Activated T-helper 1 cell treated with anti-CD3 and anti-CD28 coated beads, Interleukin-12 subunit alpha, Interleukin-12 subunit beta, Interleukin-2, Interleukin-4 antibody, amounts not matched to agents 30 ng/mL and 10 ng/mL and 1 ng/mL, durations not matched to agents 14 hours and 24 hours and 36 hours (primary cell): ENCODE measurements at places on chromosomes 7 and 10. TPM values are rescaled to one million over a fixed set of nuclear protein-coding genes. Genes with fewer than 3 reads are reported as not detected.
A peak's percentile ranks its signal among the peaks of the same experiment; 100 is the strongest.

Gene SPDYE2
- not detected in 2 replicates for total RNA-seq

Gene OR6V1
- total RNA-seq = not detected in 2 replicates

Gene ZNF853
- total RNA-seq = 0.41 and 0.42 TPM in 2 replicates

Gene ABCB4
- not detected in 2 replicates for total RNA-seq

Gene TWNK
- 41.1 and 42.3 TPM in 2 replicates for total RNA-seq

Gene GPR141
- total RNA-seq = not detected in 2 replicates

Gene BAMBI
- 0.23 and 0.81 TPM in 2 replicates for total RNA-seq

Gene LMOD2
- not detected in 2 replicates for total RNA-seq

Gene RPEL1
- total RNA-seq = not detected in 2 replicates

DNA sequence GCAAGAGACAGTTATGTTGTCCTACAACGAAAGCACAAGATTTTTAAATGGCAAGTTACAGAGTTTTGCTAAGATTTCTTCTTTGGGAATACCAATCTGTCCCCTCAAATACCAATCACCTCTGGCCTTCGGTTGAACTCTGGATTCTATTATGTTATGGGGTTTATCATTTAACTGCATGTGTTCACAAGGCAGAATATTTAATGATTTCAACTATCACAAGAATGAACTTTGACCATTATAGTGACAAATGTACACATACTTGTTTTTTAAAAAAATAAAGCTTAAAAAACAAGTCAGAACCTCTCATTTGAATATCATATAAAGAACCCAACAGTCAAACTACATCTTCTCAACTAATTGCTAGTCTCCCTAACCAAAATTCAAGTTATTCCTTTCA, 11.3 kb downstream of the OAT start:
- no peak for DNase-seq
- peaks cover 18% of the 10 kb centered on the region for H3K36me3 ChIP-seq
- no peak overlapping the region for H3K27ac ChIP-seq
- H3K27me3 ChIP-seq = no peaks in the 10 kb centered on the region
- no peak overlapping the region for H3K4me3 ChIP-seq

- peaks cover 19% of the 10 kb centered on the region for H3K4me1 ChIP-seq
- H3K36me3 ChIP-seq = peaks cover 1% of the 10 kb centered on the region
- no peak overlapping the region for H3K27ac ChIP-seq
- peaks cover 23% of the 10 kb centered on the region for H3K27me3 ChIP-seq
Observed at GRCh38 chr7:21538936-21539495, 3.8 kb upstream of the DNAH11 start.

DNA sequence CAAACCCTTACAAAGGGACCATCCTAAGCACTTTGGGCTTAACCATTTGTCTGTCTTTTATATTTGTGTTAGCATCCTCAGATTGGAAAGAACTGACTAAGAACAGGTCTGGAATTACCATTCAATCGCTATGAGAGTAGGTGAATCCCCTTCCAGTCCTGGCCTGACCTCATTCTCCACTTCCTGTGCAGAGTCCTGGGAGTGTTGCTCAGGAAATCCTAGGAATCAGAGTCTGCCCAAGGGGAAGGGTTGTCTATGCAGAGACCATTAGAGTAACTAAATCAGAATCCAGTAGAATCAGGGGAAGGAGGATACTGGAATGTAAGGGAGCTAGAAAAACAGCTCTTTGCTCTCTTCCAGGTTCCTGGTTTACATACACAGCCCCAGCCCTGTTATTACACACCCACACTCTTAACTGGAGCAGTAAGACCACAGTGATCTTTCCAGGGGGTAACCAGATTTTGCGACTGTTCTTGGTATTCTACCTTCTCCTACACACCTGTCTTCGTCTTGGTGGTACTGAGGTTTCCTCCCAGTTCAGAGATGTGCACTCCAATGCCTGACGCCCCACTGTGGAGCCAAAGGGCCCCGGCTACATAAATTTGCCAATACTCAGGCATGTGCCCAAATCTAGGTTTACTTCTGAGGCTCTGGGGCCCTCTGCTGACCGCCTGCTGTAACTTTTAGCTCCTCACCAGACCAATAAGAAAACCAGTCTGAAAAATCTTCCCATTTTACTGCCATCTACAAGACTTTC, 103.7 kb downstream of the RNF216 start:
- no peak overlapping the region for H3K4me3 ChIP-seq
- no peak for DNase-seq
- H3K27me3 ChIP-seq = no peaks in the 10 kb centered on the region
- H3K27ac ChIP-seq = no peak overlapping the region

DNA sequence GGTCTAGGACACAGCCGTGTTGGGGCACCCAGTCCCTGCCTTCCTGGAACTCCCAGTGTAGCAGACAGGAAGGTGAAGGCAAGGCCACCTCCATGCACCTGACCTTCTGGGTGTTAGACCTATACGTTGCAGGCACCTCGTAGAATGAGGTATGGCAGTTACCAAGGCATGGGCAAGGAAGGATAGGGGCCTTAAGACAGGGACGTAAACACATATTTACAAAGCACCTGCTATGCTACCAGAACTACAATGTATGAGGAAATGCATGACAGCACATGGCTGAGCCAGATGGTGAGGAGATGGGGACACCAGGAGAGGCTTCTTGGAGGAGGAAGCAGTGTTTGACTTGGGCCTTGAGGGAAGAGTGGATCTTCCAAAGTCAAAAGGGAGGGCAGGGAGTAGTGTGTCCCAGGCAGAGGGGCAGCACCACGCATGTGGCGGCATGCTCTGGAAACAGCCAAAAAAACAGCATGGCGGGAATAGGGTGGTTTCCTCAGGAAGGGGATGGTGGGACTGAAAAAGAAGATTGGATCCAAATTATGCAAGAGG, 231.2 kb downstream of the FANK1 start:
- no peak for DNase-seq
- no peaks in the 10 kb centered on the region for H3K4me1 ChIP-seq
- H3K4me3 ChIP-seq = no peak overlapping the region
- H3K27me3 ChIP-seq = no peaks in the 10 kb centered on the region

GRCh38 chr7:103990991-103991390, 1.5 kb upstream of the RELN start:
- H3K4me1 ChIP-seq = peaks cover 6% of the 10 kb centered on the region
- no peaks in the 10 kb centered on the region for H3K36me3 ChIP-seq
- peaks cover 45% of the 10 kb centered on the region for H3K27me3 ChIP-seq
- H3K27ac ChIP-seq = no peak overlapping the region
- no peak overlapping the region for H3K4me3 ChIP-seq
- no peak for DNase-seq

DNA sequence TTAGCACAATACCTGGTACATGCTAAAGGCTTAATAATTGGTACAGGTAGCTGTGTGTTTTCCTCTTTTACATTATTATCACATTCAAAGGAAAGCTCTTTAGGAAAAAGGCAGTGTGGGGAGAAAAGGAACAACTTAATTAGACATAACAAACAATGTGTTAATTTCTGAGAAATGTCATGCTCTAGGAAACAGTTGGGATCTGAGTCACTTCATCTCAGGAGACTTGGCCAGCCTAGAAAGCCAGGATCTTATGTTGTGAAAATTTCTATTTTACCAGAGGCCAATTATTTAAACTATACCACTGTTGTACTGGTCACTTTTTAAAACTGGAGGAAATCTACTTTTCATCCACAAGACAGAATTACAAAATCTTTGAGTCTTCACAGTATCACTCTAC, 39.6 kb downstream of the ARMH3 start:
- peaks cover 26% of the 10 kb centered on the region for H3K36me3 ChIP-seq
- H3K4me3 ChIP-seq = no peak overlapping the region
- no peak for DNase-seq
- no peak overlapping the region for H3K27ac ChIP-seq
- no peaks in the 10 kb centered on the region for H3K4me1 ChIP-seq

- peaks cover 12% of the 10 kb centered on the region for H3K27me3 ChIP-seq
- H3K4me3 ChIP-seq = no peak overlapping the region
- no peak overlapping the region for H3K27ac ChIP-seq
- H3K4me1 ChIP-seq = no peaks in the 10 kb centered on the region
- no peaks in the 10 kb centered on the region for H3K36me3 ChIP-seq
Observed at GRCh38 chr7:12067156-12067831, 143.8 kb upstream of the TMEM106B start.

- peaks cover 19% of the 10 kb centered on the region for H3K27me3 ChIP-seq
- no peaks in the 10 kb centered on the region for H3K36me3 ChIP-seq
- no peak overlapping the region for H3K4me3 ChIP-seq
- H3K4me1 ChIP-seq = no peaks in the 10 kb centered on the region
- DNase-seq = peak; percentile 40
- H3K27ac ChIP-seq = no peak overlapping the region
Observed at GRCh38 chr10:101272229-101272868, 43.1 kb upstream of the LBX1 start.

GRCh38 chr7:142131439-142132185, 20.1 kb downstream of the MGAM2 start:
- no peaks in the 10 kb centered on the region for H3K36me3 ChIP-seq
- H3K4me3 ChIP-seq = no peak overlapping the region
- no peaks in the 10 kb centered on the region for H3K27me3 ChIP-seq
- no peaks in the 10 kb centered on the region for H3K4me1 ChIP-seq

- no peaks in the 10 kb centered on the region for H3K36me3 ChIP-seq
- H3K4me1 ChIP-seq = no peaks in the 10 kb centered on the region
- H3K27ac ChIP-seq = no peak overlapping the region
- H3K27me3 ChIP-seq = no peaks in the 10 kb centered on the region
- H3K4me3 ChIP-seq = no peak overlapping the region
- no peak for DNase-seq
Observed at GRCh38 chr7:82805527-82805960, 357.1 kb downstream of the PCLO start.

DNA sequence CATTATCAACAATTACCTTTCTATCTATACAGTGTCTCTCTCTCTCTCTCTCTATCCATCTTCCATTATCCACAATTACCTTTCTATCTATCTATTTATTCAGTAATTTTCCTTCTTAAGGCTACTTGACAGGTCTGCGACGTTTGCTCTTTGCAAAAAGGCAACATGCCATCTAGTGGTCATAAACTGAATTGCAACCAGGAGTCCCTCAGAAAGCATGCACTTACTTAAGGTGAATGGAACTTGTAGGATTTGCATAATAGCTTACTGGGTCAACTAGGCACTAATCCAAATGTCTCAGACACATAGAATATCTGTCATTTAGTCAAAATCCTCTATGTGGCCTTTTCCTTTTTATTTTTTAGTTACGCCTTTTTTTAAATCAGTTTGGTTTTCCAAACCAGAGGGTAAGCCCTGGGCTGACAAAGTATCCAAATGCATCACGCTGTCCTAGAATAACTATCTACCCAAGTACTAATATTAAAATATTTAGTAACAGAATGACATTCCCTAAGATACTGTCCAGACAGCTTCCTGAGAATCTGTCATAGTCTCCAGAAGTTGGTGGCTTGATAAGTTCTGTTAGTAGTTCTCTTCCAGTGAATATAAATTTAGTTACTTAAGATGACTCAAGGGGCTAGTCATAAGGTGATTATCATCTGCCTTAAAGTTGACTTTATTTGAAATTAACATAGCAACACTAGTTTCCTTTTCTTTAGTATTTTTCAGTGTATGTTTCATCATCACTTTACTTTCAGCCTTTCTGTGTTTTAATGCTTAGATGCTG, 208.3 kb downstream of the PPP1R3A start:
- H3K4me3 ChIP-seq = no peak overlapping the region
- no peaks in the 10 kb centered on the region for H3K4me1 ChIP-seq
- no peaks in the 10 kb centered on the region for H3K36me3 ChIP-seq
- peak; percentile 10 for DNase-seq

DNA sequence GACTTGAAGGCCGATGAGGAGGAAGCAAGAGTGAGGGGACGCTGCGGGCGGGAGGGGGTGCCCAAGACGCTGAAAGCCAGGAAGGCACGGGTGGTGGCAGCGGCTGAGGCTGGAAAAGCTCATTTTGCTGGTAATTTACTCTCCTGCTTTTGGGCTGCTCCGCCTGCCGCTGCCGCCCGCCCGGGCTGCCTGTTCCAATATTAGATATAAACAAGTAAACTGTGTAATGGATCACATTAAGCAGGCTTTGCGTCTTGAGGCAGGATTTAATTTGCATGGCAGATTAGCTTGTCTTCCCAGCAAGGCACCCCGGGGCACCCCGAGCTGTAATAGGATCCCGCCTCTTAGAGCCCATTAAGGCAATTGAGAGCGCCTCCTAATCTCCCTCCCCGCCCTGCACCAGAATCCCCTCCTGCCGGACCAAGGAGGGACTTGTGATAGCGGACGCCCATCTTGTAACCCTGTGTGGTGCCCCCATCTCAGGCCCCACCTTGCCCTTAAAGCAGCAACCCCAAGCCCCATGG, 46.1 kb upstream of the SLF2 start:
- H3K4me3 ChIP-seq = no peak overlapping the region
- DNase-seq = no peak
- H3K4me1 ChIP-seq = no peaks in the 10 kb centered on the region
- H3K27ac ChIP-seq = no peak overlapping the region

DNA sequence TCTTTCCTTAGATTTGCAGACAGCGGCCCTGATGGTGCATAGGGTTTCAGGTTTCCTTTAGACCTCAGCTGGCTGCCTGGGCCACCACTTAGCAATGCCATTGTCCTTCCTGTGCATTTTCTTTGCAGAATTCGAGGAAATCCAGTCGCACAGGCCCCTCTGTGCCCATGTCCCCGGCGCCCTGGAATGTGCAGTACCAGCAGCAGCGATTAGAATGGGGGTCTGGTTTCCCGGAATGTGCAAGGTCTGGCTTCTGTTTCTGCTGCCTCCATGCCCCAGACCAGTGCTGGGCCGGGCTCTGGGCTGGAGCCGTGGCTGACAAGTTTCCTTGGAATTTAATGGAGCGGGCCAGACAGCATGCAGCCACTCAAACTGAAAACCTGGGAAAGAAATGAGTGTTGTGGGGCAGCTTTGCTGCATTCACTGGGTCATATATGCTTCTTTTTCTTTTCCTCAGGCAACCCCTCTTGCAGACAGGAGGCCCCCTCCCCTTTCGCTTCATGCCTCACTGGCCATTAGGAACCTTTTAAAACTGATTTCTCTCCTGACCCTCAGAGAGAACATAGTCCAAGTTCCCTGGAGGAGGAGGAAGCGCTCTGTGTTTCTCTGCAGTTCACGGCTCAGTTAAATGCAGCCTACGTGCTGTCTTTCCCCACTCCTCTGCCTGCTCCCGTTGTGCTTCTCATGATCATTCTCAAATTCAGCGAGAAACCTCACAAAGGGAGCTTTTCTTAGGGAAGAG, 14.4 kb downstream of the HTRA1 start:
- H3K4me3 ChIP-seq = no peak overlapping the region
- H3K27me3 ChIP-seq = peaks cover 22% of the 10 kb centered on the region
- no peak overlapping the region for H3K27ac ChIP-seq
- no peaks in the 10 kb centered on the region for H3K4me1 ChIP-seq
- DNase-seq = no peak
- no peaks in the 10 kb centered on the region for H3K36me3 ChIP-seq

GRCh38 chr10:102643336-102644065, 778 bp upstream of the TRIM8 start:
- H3K27me3 ChIP-seq = no peaks in the 10 kb centered on the region
- H3K36me3 ChIP-seq = peaks cover 21% of the 10 kb centered on the region
- peak overlapping the region; percentile 90 for H3K4me3 ChIP-seq
- peaks cover 29% of the 10 kb centered on the region for H3K4me1 ChIP-seq

- H3K36me3 ChIP-seq = peaks cover 3% of the 10 kb centered on the region
- DNase-seq = no peak
- H3K27ac ChIP-seq = no peak overlapping the region
- no peak overlapping the region for H3K4me3 ChIP-seq
- no peaks in the 10 kb centered on the region for H3K27me3 ChIP-seq
Observed at GRCh38 chr10:129513312-129513711, 46.3 kb downstream of the MGMT start.

GRCh38 chr10:91197127-91197526, 23.3 kb upstream of the PCGF5 start:
- H3K27me3 ChIP-seq = no peaks in the 10 kb centered on the region
- H3K36me3 ChIP-seq = peaks cover 27% of the 10 kb centered on the region
- no peak overlapping the region for H3K27ac ChIP-seq
- peaks cover 77% of the 10 kb centered on the region for H3K4me1 ChIP-seq
